Effector memory CD8-positive, alpha-beta T cell (primary cell): ENCODE measurements at places on chromosomes 5 and 9.
A peak's percentile ranks its signal among the peaks of the same experiment; 100 is the strongest.

- no peak for DNase-seq
Measured at GRCh38 chr9:72453797-72454196, 67.6 kb upstream of the TMC1 start.

- DNase-seq = no peak
Measured at GRCh38 chr5:76294573-76294972, 108.5 kb upstream of the IQGAP2 start.

- no peak for DNase-seq
Measured at GRCh38 chr5:148873690-148874485, 47.5 kb downstream of the ADRB2 start.

DNA sequence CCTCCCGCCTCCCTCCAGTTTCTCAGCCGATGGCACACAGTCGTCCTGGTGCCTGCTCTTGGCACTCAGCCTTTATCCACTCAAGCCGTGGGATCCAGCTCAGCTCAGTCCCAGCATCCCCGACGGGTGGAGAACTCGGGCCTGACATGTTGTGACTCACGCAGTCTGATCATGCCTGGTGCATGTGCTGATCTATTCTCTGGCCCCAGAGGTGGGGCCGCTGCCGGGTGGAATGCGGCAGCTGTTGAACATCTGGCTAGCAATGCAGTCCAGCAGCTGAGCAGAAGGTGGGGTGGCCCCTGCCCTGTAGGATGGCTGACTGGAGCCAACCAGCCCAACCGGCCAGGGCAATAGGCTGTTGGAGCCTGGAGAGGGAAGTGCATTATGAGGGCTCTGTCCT, 1.7 kb upstream of the AIF1L start:
- no peak for DNase-seq

DNA sequence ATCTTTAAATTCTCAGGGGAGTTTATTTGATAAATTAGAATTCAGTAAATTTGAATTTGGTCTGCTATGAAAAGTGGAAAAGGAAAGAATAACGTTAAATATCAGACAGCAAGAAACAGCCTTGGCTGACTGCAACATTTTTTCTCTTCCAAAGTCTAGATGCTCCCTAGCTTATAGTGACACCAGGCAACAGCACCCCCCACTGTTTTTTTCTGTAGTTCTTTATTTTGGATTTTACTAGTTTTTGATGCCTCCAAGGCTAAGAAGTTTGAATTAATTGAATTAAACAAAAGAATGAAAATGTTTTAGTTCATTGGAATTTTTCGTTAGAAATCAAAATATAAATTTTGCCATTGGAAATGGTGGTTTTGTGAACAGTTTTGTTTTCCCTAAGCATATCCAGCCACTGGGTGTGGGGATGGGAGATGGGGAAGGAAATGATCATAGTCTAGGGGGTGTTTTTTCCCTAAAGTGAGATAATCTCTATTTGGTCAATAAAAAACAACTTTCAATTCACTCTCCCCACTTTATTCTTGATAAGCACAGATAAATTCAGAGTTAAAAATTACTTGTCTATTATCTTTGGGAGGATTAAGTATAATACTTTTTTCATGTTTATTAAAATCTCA, 199.3 kb upstream of the CD180 start:
- no peak for DNase-seq

GRCh38 chr9:6781476-6781875, 23.7 kb downstream of the KDM4C start:
- DNase-seq = no peak

- no peak for DNase-seq
Measured at GRCh38 chr5:179397516-179397915, 52.3 kb upstream of the ADAMTS2 start.

- no peak for DNase-seq
Measured at GRCh38 chr9:36346569-36346968, 53.5 kb downstream of the RNF38 start.

DNA sequence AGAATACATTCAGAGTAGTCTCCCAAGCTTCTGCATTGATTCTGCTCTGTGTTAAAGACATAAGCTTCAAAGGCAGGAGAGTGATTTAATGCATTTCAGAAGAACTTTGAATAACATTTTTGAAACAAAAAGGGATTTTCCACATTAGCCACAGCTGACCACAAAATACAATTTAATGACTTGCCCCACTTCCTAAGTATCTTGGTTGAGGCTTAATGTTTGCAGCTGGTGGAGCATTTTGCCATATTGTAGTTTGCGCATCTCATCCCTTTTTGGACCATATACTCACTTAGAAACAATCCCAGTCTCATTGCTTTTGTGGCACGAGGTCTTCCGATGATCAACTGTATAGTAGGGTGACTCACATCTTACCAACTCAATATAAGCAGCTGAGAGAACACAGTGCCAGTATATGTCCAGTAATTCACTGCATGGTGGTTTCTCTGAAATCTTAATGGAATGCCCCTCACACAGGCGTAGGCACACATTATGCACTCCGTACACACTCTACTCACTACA, 455.8 kb upstream of the PTGER4 start:
- DNase-seq = no peak

DNA sequence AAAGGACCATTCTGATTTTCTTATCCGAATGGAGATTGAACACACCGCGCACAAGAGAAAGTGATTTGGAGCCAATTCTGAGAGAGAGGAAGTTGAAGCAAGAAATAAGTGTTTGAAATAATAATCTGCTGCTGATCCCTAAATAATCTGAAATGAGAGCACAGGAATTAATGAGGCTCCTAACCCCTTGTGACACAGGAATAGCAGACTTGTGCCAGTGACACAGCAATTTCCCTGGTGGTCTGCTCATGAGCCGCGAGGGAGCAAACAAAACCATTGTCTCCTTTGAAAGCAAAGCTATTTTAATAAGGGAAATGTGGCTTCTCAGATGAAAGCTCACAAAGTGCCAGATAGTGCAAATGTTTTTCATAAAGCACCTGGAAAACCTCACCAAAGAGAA, 936.1 kb upstream of the WWC1 start:
- no peak for DNase-seq

DNA sequence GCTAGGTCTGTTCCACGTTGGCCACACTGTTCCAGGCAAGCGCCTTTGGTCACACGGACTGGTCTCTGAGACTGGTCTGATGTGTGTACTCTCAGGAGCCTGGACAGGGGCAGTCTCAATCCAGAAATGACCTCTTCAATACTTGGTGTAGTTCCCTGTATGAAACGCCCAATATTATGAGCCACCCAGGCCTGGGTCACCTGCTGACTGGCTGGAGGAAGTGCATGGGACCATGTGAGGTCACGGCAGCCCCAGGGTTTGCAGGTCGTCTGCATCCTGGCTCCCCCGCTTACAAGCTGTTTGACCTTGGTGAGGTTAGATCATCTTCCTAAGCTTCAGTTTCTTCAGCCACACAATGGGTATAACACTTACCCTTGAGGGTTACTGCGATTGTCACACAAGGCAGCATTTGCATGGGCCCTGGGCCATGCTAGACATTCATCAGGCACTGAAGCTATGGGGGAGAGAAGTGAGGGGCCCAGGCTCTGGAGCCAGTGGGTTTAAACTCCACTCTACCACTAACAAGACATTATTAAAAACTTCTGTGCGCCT, 5.2 kb upstream of the GRHPR start:
- DNase-seq = no peak

- DNase-seq = no peak
Measured at GRCh38 chr9:88355166-88355565, 33.1 kb upstream of the SPIN1 start.

- no peak for DNase-seq
Measured at GRCh38 chr5:90585337-90585986, 26.9 kb downstream of the ADGRV1 start.

DNA sequence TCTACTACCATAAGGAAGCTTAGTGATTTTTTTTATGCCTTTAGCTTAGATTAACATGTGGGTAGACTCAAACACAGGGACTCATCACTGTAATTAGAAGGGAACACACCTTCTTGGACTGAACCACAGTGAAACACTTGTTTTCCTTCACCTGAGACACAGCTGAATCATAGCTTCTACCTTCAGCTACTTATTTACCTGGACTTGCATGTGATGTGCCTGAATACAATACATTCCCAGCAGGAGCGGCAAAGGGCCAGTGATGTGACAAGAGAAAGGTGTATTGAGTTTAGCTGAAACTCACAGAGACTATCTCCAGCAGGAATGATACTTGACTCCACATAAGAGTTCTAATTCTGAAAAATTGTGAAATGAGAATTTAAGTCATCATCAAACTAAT, 37.8 kb downstream of the GRAMD2B start:
- no peak for DNase-seq

GRCh38 chr5:68424799-68425537, 209.4 kb downstream of the PIK3R1 start:
- peak; percentile 13 for DNase-seq

GRCh38 chr9:121974421-121974820, 118.7 kb downstream of the TTLL11 start:
- no peak for DNase-seq

DNA sequence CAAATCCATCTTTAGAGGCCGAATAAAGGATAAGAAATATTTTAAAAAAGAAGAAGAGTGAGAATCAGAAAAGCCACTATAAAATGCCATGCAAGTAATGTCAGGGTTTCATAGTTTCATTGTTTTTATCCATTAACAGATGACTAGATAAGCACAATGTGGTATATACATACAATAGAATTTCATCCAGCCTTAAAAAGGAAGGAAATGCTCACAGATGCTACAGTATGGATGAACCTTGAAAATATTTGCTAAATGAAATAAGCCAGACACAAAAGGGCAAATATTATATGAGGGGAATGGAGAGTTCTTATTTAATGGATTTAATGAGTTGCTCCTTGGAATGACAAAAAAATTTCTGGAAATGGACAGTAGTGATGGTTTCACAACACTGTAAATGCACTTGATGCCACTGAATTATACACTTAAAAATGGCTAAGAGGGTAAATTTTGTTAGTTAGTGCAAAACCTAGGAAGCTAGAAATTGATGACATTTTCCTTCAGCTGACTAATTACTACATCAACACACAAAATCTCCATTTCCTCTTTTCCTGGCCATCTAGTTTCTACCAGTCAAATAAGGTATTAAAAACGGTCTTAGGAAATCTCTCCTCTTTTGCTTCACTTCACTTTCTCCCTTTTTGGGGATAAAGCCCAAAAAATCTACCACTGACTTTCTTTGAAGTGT, 86.6 kb downstream of the GNA14 start:
- DNase-seq = no peak

DNA sequence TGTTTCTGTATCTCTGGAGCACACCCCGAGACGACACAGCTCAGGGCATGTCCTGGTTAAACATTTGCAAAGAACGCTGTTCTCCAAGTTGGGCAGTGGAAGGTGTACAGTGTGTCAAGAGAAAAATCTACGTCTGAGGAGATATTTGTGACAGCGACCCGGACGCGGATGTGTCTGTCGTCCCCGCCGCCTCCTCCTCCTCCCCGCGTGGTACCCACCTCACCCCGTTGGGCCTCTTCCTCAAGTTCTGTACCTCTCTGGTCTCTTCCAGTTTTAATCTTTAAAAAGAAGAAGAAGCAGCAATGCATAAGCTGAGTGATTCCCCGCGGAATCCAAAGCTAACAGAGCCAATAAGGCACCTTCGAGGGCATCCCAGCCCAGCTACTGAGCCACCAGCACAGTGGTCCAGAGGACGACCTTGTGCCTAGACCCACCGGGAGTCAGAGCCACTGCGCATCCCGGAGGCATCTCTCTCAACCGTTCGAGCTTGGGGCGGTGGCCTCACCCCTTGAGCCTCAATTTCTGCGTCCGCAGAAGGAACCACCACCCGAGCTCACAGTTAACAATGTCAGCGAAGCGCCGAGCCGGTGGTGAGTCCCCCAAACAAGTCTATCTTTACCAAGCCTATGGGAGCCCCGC, 467 bp downstream of the C9orf78 start:
- peak; percentile 31 for DNase-seq

DNA sequence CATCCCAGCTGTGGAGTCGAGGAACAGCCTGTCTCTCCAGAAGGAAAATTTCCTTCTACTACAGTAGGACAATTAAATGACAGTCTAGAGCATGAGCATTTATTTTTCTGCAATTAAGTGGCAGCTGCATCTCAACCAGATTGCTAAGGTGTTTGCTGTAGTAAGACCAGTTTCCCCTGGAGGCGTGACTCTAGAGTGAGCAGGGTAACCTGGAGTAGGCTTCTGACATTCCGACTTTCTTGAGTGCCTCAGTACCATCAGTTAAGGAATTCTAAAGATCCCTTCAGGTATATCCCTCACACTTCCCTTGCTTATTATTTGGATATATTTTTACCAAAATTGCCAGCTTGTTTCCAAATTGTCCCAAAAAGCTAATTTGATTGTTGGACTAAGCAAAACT, 59.2 kb upstream of the IRX2 start:
- no peak for DNase-seq

GRCh38 chr9:75906531-75906930, 16.1 kb downstream of the PCSK5 start:
- DNase-seq = no peak

DNA sequence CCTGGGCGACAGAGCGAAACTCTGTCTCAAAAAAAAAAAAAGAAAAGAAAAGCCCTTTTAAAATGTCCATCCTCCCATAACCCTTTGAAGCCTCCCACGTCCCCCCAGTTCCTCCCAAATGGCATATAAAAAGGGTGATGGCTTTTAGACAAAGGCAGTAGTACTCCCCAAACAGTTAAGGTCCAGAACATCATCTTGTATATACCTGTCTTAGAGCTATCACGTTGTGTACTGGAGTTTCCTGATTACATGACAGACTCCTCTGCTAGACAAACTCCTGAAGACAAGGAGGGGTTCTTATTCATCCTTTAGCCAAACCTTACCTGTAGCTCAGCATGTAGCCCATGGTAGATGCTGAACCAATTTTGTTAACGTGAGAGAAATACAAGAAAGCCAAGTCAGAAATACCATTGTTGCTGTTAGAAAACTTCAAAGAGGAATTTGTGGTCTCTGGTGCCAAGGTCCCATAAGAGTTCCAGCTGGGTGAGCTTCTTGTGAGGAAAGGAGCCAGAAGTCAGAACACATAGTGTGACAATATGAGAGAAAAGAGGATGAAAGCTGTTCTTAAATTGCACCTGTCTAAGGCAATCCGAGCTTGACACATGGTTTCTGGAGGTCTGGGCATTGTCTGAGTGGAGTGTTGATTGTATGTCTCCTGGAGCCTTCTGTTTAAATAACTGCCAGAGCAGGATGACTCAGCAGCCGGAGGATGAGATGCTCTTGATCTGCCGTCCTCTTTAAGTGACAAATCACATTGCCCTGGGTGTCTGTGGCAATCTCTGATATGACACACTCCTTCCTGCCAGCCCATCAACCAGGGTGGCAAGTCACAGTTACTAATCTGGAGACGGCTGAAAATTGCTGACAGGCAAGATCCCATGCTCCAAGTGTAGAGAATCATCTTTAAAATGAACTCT, 69.1 kb downstream of the ARRDC3 start:
- peak; percentile 68 for DNase-seq
